ENCODE measurements at places on chromosomes 3 and 15.

GRCh38 chr15:35305031-35305550, 220.0 kb upstream of the NANOGP8 start:
- DNase-seq = no peak

DNA sequence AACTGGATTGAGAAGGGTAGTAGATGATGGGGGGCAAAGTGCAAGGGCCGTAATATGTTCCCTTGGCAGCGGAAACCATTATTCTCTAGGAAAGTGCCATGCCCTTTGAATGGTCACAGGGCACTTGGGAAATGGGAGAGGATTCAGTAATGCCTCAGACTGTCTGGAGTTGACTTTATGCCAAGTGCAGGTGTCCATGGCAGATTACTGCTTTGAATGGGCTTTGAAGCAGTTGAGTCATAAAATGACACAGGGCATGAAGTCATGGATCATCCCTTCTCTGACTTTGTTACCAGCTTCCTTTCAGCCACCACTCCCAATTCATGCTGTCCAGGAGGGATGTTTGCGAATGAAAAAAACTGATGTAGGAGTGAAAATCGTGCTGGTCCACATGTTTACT, 20.1 kb downstream of the AADACL2 start:
- no peak for DNase-seq

DNA sequence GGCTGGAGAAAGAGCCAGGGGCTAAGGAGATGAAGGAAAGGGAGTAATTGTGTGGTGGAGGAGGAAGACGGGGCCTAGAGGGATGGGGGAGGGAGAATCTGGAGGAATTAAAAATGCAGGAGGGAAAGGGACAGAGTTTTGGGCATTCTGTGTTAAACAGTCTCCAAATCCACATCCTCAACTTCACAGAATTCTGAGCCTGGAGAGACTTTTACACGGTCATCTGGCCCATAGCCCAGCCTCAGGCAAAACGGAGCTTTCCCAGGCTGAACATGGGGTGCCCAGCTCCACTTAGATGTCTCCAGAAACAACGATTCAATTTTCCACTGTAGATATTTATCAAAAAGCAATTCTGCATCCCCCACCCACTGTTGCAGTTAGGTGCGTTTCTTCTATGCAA, 137.6 kb upstream of the HACD2 start:
- DNase-seq = no peak

DNA sequence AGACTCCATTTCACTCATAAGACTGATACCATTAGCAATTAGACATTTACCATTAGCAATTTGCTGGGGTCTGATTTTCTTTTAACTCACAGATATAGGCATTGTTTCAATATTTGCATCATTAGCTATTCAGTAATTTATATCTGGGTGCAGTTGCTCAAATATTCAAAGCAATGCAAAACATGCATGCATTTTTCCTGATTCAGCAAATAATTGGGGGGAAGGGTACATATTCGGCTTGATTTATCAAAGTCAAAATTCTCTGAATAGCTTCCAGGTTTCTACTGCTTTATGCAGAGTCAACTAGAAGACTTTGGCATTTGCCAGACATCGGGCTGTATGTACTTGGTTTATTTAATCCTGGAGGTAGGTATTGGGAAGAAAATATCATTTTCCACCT, 315.6 kb upstream of the NR2F2 start:
- DNase-seq = no peak

- no peak for DNase-seq
These were observed 13.3 kb downstream of the STAC start for GRCh38 chr3:36393563-36393962.

- no peak for DNase-seq
These were observed at the start of gene TNK2 for GRCh38 chr3:195907934-195908693. TNK2 (minus strand) TSS chr3:195908551; CDS start chr3:195888588, 19,963 bp downstream.

- DNase-seq = no peak
These were observed 512.6 kb upstream of the CBLB start for GRCh38 chr3:106381286-106381938.

All from fibroblast of the conjunctiva (primary cell).